ENCODE measurements at places on chromosomes 5 and 9. TPM values are rescaled to one million over a fixed set of nuclear protein-coding genes. Genes with fewer than 3 reads are reported as not detected.

Gene CD274
- 22.0 TPM for total RNA-seq

Gene TLR4
- not detected for total RNA-seq

Gene FBP2
- not detected for total RNA-seq

- DNase-seq: no peak
Observed at GRCh38 chr5:135996611-135997010, 32.2 kb upstream of the TGFBI start.

GRCh38 chr5:67401172-67401571 is 204.6 kb upstream of the CD180 start:
- no peak for DNase-seq

- no peak for DNase-seq
Observed at GRCh38 chr5:20340126-20340525, 352.1 kb upstream of the CDH18 start.

GRCh38 chr5:136528481-136529030 is 163.2 kb upstream of the TRPC7 start:
- DNase-seq: no peak

DNA sequence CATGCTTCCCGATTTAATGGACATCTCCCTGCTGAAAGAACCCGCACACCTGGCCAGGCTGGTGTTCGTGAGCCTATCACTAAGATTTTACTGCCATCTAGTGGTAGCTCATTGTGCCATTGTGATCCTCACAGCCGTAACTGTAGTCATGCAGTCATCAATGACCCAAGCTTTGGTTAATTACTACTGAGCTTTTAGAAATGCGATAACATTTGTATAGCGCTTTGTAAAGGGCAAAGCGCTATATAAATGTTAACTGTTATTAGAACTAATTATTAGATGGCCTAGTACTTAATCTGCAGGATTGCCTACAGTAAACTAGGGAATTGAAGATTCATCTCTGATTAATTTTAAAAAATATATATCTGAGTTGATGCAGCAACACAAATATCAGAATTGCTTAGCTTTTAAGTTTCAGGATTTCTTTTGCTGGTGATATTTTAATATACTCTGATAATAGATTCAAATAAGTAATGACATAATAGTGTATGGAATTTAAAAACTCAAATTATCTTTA is 90.2 kb downstream of the HACD4 start:
- peak; percentile 25 for DNase-seq

DNA sequence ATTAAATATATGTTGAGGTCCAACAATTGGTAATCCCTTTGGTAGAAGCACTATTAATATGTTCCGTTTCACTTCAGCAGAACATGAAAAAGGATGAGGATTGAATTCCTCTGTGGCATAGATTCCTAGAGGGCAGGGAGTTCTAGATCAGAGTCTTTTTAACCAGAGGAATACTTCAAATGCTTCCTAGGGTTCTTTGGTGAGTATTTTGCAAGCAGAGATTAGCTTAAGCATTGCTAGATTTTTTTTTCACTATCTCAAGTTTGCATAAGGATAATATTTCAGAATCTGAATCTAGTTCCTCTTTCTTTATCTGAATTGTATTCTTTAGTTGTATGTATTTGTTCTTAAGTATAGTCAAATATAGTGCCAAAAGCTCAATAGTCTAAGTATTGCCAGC is 116.6 kb upstream of the ADAMTSL1 start:
- DNase-seq: no peak

DNA sequence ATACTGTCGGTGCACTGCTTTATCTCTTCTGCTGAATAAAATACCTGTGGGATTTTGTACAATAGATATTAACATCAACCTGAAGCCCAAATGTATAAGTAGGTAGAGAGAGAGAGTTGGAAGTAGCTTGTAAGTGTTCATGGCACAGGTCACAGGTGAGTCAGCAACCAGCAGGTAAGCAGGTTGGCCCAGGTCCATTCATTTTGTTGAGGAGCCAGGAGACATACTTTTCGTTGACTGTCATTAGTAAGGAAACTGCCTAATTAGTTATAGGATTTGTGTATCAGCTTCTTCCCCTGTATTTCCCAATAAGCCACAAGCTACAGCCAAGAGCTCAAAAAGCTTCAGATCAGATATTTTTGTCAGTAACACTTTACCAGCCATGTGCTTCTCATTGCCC is 650.8 kb downstream of the IRX1 start:
- no peak for DNase-seq

Data from activated naive CD8-positive, alpha-beta T cell treated with anti-CD3 and anti-CD28 coated beads for 36 hours (primary cell).